ENCODE measurements at places on chromosomes 11 and 22.

- DNase-seq = no peak
Measured at GRCh38 chr11:109306322-109306721, 115.7 kb upstream of the C11orf87 start.

DNA sequence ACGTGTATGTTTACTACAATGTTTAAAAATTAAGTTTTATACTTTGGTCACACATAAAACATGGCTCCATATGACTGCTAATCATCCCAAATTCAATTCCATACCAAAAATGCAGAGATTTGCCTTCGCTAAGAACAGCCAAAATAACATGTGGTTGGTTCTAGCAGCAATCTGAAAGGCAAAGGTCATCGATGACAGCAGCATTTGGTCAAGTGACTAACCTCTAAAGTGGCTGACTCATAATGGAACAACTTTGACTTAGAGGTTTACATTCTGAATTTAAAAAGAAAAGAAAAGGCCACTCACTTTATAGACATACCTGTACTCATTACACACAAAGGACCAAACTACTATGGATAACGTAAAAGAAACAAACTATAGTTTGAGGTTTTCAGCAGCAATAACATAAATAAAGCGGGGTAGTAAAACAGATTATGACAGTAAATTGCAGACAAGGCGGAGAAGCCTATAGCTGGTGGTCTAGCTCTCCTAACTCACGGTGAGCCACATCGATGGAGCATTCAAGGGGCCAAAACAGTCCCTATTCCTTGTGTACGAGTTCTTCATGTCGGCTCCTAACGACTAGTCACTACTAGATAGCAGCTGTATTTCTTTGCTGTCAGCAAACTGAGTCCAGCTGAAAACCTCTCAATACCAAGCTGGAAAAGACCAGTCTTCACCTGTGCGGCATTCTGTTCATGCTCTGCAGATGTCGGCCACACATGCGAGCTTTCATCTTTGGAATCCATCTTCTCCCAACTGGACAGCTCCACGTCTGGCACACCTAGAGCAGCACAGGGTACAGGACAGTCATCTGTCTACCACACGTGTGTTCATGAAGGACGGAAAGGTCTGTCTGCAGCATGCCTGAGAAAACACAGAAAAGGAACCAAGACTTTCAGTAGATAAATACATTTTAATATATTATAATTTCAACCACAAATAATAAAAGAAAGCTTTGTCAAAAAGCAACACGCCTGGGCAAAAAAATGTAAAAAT is 42.1 kb downstream of the PRDM10 start:
- DNase-seq = no peak

GRCh38 chr11:67371189-67371910 is 2.0 kb downstream of the CLCF1 start:
- peak; percentile 63 for DNase-seq

DNA sequence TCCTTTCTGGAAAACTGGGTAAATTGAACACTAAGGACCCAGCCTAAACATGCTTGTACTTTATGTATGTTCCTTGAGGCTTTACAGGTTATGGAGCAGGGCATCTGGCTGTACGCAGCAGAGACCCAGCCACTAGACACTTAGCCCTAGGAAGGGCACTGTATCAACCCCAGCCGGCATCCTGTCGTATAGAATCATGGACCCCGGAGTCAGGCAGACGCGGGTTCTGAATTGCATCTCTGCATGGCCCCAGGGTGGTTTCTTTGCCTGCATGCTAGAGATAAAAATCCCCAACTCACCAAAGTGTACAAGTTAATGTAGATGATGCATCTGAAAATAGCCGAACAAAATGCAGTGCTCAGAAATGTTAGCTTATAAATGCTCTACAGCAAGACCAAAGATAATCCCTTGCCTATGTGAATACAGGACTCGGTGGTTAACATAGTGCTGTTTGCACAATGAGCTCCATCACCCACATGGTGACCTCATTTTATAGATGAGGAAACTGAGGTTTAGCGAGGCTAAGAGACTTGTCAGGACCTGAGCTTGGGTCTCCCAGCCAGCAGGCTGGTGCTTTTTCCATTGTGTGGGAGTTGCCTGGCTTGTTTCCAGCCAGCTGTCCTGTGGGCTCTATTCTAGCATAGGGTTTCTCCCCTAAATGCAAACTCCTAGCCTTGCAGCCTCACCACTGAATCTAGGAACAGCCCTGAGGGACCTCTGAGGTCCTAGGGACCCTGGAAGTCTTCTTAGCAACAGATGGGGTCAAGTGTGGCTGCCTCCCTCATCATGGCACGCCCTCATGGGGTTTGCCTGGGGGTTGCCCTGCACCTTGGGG is 7.3 kb downstream of the CD6 start:
- DNase-seq = no peak

DNA sequence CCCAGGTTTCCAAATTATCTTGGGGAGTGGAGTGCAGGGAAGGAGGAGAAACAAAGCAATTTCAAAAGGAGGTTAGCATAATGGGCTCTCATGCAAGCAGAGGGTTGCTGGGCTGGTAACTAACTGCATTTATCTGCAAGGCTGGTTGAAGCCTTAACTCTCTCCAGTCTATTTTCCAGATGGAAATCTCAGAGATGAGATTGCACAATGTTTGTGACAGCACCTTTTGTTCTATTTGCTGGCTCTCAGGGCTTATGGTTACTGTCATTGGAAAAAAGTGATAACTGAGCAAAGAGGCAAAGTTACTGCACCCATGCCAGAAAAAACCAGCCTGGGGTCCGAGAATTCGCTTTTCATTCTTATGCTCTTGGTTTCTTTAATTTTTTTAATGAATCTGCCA is 33.2 kb downstream of the ABCC8 start:
- DNase-seq = no peak

GRCh38 chr11:93662175-93662570 is 691 bp downstream of the CEP295 start:
- peak; percentile 53 for DNase-seq

DNA sequence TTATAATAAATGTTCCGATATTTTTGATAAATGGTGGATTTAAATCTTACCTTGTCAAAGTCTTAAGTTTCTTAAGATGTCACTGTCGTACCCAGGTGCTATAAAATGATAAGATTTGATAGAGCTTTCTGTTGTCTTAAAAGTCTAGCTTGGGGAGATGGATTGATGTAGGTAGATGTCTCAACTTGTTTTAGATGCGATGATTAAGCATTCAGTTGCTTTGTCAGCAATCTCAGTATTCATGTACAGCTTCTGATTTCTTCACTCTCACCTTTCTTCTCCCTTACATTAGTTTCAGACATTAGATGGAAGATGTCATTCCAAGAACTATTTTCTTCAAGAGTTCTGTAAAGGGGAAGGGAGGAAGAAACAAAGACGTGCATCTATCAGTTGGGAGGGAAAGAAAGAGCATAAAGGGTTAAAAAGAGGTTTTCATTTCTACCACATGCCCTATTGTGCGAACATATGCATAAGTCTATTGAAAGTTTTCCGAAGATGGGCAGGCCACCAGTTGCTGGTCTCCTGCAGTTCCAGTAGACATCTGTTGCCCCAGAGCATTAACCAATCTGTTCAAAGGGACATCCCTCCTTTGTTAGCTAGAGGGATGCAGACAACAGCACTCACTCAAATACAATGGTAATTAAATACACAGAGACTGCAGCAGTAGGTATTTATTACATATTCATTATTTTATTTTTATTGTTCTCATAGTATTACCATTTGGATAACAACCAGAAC is 38.4 kb downstream of the ZC3H12C start:
- DNase-seq = no peak

DNA sequence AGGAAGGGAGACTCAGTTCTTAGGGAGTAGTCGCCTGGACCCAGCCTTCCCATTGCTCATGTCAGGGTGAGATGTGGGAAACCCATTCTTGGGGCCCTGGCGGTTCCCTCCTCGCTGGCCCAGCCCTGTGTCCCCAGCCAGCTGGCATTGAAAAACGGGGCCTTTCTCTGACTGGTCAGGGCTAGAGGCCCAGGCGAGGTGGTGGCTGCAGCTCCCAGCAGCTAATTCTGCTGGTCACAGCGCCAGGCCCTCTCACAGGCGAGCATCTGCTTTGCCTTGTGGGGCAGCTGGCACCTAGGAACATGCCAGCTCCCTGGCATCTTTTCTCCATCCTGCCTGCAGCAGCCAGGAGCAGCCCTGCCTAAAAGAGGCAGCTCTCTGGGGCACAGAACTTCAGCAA is 20.1 kb downstream of the TSPAN18 start:
- no peak for DNase-seq

DNA sequence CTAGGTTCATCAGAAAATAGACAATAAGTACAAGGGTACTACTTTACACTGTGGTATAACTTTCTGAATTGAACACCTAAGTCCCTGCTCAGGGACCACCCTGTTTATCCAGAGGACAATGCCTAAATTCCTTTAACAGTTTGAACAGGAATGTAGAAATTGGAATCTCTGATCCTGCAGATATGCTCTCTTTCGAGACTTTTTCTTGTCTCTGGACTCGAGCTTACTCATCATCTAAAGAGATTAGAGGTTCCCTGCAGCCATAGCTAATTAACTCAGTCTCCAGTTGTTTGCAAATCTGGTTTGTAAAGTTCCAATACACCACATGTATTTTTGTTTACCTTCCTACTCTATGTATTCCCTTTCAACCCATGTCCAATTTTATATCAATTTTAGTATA is 1.0 kb downstream of the HOATZ start:
- DNase-seq = no peak

DNA sequence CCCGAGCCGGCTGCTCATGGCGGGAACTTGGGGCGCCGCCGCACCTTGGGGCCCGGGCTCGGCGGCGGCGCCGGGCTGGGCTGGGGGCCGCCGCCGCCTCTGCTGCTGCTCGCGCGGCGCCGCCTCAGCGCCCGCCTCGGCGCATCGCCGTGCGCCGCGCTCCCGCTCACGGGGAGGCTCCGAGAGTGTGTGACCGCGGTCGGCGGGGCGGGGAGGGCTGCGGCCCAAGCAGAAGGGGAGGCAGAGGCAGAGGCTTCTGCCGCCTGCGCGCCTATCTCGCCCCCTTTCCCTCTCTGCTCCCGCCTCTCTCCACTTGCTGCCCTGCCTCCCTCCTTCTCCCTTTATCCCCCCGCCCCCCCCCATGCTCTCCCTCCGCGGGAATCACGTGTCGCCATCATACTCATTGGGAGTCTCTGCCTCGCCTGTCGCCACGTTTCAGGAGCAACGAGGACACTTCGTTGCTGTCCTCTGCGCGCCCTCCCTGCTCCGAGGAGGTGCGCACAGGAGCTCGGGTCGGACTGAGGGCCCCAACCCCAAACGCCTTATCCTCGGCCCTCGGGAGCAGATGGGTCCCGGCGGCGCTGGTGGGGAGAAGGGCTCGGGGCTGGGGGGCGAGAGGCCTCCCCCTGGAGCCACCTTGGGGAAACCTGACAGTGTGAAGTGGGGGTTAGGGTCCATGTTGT is at the start of gene GUCY1A2:
Gene GUCY1A2 (minus strand): TSS at position 258 of the 683 bp plus-strand sequence. CDS start 421 bp downstream, outside the sequence.
- peak; percentile 84 for DNase-seq

GRCh38 chr11:2094354-2095197 is 44.6 kb downstream of the IGF2 start:
- DNase-seq = no peak

All from NCI-H526 (cell line).